ENCODE measurements at places on chromosomes 7 and 10.

DNA sequence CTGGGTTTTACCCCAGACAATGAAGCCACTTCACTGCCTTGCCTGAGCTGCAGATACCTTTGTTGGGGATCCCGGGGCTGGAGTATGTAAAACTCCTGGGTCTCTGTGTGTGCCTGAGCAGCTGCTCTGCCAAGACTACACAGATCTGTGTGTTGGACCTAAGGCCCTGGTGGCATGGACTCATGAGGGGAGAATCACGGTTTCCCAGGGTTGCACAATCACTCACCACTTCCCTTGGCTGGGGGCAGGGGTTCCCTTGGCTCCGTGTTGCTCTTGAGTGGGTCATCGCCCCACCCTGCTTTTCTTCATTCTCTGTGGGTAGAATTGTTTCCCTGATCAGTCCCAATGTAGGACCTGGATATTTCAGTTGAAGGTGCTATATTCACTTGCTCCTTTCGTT lies 13.9 kb upstream of the TBATA start:
- no peak for DNase-seq

DNA sequence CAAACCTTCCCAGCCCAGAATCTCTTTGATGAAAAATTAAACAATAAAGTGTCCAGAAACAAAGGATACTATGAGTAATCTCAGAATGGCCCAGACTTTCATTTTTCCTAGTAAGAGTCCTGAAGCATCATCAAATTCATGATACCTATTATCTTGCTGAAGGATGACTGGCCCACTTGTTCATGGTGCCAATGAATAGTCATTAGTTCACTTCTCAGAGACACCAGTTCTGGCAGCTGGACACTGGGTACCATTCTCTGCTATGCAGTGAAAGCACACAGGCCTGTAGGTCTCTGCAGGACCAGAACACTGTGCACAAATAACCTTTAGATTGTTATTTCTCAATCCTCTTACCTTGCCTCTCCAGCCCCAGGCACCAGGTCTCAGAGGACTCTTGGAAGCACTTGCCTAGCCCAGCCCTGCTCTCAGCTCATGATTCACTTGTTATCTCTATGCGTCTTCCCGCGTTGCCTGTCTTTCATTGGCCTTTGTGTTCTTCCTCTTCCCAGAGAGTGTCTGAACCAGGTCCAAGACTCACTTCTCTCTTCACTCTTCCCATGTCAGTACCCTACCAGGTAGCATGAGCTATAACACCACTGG lies 98.1 kb upstream of the AGBL3 start:
- DNase-seq: no peak

GRCh38 chr7:80536426-80536825 lies 24.6 kb upstream of the GNAT3 start:
- DNase-seq: no peak

DNA sequence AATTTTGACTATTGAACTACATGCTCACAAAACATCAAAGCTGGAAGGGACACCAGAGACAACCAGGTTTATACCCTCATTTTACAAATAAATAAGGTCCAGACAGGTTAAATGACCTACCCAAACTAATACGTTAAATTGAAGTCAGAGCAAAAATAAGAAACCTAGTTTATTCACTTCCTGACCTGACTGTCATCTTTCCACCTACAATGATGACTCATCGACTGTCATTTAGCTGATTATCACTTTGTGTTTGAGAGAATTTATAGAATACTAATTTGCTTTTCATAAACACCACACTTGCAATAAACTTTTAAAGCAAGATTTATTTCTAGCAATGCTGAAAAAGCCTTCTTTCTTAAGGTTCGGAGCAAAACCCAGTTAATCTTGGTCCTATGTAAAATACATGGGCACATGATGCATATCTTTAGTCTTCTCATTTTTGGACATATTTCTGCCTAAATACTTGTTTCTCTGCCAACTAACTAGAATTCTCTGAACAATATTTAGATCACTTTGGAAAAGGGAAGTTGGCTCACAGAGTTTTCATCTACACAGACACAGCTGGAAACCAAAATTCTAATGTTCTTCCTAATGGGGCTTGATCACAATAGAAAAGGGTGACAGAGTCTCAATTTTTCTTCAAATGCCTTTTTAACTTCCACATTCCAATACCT lies 16.7 kb upstream of the LRRN3 start:
- DNase-seq: no peak

- DNase-seq: no peak
Observed at GRCh38 chr7:24718431-24718831, 38.8 kb downstream of the GSDME start.

DNA sequence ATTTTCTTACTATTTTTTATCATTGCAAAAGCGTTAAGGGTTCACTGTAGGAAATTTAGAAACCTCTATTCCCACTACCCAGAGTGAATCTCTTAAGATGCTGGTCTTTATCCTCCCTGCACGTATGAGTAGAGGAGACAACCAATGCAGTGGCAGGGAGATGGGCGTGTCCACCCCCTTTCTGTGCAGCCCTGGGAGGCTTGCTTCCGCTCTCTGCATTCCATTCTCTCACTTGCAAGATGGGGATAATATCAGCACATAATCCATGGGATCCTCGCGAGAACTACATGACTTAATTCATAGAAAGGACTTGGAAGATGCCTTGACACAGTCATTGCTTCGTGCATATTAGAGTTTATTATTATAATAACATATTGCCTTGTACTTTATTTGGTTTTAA lies 196.2 kb downstream of the KLF6 start:
- DNase-seq: no peak

DNA sequence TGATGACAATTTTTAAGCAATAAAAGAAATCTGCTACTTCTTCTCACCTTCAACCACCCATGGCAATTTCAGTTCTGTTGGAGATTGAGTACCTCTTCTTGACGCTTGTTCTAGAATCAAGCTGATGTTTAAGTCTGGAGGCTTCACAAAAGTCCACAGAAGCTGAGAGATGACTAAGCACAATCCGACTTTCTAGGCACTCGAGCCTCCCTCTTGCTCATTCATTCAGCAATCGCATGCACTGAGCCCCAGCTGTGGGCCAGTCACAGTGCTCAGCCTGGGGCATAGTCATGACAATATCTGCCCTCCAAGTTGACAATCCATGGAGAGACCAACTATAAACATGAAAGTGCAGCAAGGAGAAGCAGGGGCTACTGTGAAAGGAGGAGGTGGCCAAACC lies 103.2 kb downstream of the IPMK start:
- DNase-seq: no peak

DNA sequence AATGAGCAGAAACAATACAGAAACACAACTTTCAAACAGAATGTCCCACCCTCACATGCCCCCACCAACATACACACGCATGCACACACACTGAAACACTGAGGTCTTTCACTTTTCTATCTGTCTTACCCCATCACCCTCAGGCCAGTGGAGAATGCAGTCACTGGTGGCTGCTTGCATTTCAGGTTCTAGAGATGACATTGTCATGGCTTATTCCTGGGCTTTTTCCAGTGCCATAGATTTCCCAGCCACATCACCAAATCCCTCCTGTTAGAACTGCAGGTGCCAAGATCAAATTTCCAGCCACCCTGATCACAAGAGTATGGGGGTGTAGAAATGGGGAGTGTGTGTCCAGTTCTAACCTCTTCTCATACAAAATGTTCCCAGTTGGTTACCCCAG lies 68.4 kb downstream of the CACNA2D1 start:
- no peak for DNase-seq

DNA sequence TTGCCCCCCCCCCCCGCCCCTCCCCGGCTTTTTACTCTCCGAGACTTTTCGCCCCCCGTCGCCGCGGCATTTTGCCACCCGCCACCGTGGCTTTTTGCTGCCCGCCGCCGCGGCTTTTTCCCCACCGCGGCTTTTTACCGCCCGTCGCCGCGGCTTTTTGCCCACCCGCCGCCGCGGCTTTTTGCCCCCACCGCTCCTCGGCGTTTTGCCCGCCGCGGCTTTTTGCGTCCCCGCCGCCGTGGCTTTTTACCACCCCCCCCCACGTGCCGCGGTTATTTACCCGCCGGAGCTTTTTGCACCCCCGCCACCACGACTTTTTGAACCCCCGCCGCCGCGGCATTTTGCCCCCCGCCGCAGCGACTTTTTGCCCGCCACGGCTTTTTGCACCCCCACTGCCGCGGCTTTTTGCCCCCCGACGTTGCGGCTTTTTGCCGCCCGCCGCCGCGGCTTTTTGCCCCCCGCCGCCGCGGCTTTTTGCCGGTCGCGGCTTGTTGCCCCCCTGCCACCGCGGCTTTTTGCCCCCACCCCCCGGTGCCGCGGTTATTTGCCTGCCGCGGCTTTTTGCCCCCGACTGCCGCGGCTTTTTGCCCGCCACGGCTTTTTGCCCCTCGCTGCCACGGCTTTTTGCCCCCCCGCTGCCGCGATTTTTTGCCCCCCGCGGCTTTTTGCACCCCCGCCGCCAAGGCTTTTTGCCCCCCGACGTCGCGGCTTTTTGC lies 461.1 kb downstream of the ZNF33B start:
- DNase-seq: no peak
